Activated CD8-positive, alpha-beta T cell treated with anti-CD3 and anti-CD28 coated beads for 36 hours (primary cell): ENCODE measurements at places on chromosomes 2 and 18. TPM values are rescaled to one million over a fixed set of nuclear protein-coding genes. Genes with fewer than 3 reads are reported as not detected.

Gene RMC1
- total RNA-seq = 28.5 TPM

Gene CNTNAP5
- not detected for total RNA-seq

Gene UGT1A4
- not detected for total RNA-seq

Gene BUB1
- 111 TPM for total RNA-seq

Gene ALKAL2
- not detected for total RNA-seq

Gene CDH7
- not detected for total RNA-seq

Gene RNF152
- 0.16 TPM for total RNA-seq

Gene ACKR3
- 3.4 TPM for total RNA-seq

Gene SLC11A1
- 0.23 TPM for total RNA-seq

Gene SRD5A2
- not detected for total RNA-seq

Gene NCKAP5
- not detected for total RNA-seq
